ENCODE measurements at places on chromosomes 12 and 14.

DNA sequence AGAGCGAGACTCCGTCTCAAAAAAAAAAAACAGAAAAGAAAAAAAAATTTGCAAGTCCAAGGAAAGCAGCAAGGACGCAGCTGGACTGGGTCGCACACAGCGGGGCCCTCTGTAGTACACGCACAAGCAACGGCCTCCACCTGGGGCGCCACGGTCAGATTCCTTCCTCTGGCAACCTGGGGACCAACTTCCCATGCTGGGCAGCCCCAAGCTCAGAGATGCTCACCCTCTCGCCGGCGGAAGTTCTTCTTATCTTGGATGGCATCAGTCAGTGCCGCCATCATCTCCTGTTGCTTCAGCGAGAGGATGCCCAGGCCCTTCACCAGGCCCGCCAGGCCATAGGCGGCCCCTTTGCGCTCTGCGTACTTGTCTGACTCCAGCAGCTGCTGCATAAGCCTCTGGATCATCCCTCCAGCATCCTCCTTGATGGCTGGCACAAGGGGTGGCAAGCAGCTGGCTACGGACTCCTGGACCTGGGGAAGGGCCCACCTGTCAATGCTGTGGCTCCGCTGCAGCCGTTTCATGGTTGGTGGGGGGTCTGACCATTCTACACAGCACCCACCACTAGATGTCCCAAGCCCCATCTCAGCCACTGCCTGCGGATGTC lies 34.5 kb upstream of the RAB35 start:
- no peak for DNase-seq

- no peak for DNase-seq
Measured at GRCh38 chr14:91167380-91167770, 53.5 kb downstream of the DGLUCY start.

GRCh38 chr12:89451841-89452251 lies 72.8 kb downstream of the GALNT4 start:
- no peak for DNase-seq

GRCh38 chr12:63897931-63898330 lies 53.4 kb downstream of the SRGAP1 start:
- no peak for DNase-seq

DNA sequence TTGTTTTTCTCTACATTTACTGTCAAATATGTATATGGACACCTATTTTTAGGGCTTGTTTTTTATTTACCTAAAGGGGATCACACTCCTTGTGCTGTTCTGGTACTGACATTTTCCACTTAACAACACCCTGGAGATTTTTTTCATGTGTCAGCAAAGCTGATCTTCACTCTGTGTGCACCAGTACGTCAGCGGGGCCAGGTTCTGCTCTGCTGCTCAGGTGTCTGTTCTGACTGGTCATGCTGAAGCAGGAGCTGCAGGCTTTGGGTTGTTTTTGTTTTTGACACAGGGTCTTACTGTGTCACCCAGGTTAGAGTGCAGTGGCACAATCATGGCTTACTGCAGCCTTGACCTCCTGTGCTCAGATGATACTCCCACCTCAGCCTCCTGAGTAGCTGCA lies 81.9 kb upstream of the CCND2 start:
- no peak for DNase-seq
